ENCODE measurements at places on chromosomes 7 and 10.

DNA sequence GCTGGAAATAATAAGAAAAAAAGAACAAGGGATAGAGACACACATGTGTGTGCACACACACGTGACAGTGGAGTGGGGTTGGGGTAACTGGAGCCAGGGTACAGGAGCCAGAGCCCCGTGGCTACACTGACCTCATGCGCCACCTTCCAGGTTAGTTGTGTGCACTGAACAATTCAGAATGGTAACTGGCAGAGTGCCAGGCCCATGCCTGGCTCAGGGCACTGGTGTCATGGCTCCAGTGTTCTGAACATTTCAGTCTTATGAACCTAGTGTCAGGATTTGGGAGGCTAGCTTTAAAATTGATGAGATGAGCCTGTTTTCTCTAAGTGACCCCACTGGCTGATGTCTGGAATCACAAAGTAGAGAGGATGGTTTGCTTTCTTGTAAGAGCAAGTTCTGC, 269.6 kb downstream of the SORCS3 start:
- no peak for DNase-seq

DNA sequence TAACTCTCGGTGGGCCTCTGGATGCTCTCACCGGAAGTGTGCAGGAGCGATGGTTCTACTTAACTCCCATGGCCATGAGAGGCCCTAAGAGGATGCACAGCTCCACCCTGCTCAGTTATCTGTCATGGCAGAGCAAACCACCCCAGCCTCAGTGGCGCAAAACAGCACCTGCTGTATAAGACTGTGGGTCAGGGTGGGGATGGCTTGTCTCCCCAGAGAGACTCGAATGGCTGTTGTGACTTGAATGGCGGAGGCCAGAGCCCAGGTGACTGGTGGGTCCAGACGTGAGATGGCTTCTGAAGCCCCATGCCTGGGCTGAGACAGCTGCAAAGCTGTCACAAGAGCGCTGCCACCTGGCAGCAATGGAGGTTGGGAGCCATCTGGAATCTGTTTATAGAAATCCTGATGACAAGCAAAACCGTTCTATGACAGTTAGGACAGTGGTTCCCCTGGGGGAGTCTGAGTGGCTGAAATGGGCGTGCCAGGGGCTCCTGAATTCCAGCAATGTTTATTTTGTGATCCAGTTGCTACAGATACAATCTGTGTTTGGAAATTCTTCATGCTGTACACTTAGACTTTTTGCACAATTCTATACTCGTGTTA, 490.5 kb downstream of the TCERG1L start:
- DNase-seq, result no peak

- no peak for DNase-seq
Measured at GRCh38 chr7:96426027-96426426, 104.1 kb upstream of the SLC25A13 start.

- DNase-seq, result no peak
Measured at GRCh38 chr7:158001003-158001402, 586.6 kb downstream of the PTPRN2 start.

DNA sequence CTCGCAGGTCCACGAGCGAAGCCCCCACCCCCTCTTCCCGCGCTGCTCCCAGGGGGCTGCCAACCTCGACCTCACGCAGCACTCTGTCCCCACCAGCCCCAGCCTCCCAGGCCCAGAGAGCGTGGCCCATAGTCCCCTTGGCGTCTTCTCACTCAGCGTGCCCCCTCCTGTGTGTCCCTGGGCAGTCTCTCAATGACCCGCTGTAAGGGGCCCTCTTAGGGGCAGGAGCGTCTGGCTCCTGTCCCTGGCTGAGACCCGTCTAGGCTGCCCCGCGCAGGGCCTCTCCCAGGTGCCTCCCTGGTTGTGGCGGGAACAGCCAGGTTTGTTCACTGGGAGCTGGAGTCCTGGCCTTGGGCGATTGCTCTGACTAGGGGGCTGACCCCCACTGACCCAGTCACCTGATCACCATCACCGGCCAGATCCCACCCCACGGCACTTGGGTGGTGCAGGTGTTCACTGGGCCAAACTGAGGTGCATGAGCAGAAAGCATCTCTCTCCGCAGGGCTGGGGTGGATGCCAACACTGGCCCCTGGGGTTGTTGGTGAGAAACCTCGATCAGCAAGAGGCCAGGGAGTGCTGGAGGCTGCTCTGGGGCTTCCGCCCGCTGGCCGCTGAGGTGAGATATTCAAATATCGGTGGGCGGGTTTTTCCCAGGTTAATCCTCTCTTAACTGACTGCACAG, 12.6 kb upstream of the WDFY4 start:
- no peak for DNase-seq
